ENCODE measurements at places on chromosomes 2 and 18.
A peak's percentile ranks its signal among the peaks of the same experiment; 100 is the strongest.

DNA sequence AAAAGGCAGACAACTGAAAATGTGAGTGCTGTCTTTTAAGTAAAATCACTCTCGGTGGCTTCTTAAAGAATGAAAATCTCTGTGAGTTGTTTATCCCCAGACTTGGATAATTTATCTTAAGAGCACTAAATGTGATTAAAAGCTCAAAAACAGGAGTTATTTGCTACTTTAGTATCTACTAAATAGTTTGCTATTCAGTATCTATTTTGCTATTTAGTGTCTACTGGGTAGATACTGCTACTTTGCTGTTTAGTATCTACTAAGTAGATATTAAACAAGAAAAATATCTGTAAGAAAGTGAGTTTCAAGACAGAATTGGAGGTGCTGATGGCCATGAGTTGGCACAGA lies 1.4 kb upstream of the KCNG3 start:
- no peak for DNase-seq

DNA sequence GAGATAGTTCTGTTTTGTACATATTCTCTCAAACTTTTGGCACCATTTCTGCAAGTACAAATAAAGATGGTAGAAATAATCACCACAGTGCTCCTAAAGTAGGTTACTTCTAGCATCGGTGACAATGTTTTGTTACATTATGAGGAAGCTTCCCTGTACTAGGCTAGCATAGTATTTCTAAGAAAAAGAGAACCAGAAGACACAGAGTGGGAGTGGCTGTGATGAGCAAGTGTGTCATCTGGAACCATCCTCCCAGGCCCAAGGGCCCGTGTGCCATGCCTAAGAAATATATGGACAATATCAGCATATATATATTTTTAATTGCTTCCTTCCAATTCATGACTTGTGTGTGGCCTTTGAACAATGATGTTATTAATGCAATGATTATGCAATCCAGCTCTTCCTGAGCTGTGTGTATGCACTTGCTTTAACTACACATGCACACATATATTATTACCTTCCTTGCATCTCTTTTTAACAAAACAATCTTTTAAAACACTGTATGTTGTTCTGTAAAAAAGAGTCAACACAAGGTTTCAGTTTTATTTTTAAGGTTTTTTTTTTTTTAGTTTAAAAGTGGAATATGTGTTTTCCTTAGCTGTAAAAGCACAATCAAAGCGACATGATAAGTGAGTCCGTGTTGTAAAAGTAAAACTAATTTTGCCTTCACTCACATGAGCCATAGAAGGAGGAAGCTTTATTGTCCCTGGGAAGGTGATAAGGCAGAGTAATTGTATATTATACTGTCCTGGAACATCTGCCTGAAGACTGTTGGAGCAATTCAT lies 303.9 kb downstream of the ZNF407 start:
- DNase-seq, result no peak

GRCh38 chr2:16059393-16060016 lies 119.2 kb downstream of the MYCN start:
- DNase-seq, result no peak

- no peak for DNase-seq
Observed at GRCh38 chr2:13515254-13515653, 798.5 kb downstream of the TRIB2 start.

- DNase-seq, result no peak
Observed at GRCh38 chr2:128770143-128771085, 451.7 kb upstream of the HS6ST1 start.

DNA sequence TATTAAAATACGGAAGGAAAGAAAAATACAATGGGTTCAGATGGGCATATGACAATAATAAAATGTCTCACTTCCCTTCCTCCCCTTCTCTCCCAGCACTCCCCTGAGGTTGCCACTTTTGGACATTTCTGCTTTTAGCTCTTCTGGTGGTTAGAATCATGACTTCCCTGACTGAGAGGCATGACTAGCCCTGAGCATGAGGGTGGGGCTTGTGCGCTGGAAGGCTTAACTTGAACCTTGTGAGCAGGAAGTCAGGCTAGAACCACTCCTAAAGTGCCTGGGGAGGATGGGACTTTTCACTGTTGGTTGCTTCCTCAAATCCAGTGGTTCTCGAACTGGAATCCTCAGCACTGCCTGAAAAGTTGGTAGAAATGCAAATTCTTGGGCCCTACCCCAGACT lies 19.7 kb upstream of the ARHGAP25 start:
- DNase-seq, result no peak

GRCh38 chr2:12931186-12931844 lies 214.6 kb downstream of the TRIB2 start:
- no peak for DNase-seq

- no peak for DNase-seq
Observed at GRCh38 chr2:9071584-9072124, 68.2 kb upstream of the MBOAT2 start.

DNA sequence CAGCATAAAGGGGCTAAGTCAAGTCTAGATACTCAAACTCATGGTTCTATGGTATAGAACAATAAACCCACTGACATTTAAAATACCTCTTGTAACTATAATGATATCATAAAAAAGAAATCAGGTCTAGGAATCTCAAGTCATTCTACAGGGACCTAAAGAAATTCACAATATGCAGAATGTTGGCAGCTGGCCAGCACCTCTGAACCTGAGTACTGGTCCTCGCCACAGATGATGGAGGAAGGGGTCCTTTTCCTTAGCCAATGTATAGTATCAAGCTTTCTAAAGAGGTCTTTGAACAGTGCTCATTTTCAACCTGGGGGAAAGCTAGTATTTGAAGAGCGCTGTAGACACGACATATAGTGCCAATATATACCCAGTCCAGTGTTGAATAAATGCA lies 108.4 kb upstream of the ITGB6 start:
- no peak for DNase-seq

- no peak for DNase-seq
Observed at GRCh38 chr2:27843992-27844391, 46.2 kb downstream of the RBKS start.

DNA sequence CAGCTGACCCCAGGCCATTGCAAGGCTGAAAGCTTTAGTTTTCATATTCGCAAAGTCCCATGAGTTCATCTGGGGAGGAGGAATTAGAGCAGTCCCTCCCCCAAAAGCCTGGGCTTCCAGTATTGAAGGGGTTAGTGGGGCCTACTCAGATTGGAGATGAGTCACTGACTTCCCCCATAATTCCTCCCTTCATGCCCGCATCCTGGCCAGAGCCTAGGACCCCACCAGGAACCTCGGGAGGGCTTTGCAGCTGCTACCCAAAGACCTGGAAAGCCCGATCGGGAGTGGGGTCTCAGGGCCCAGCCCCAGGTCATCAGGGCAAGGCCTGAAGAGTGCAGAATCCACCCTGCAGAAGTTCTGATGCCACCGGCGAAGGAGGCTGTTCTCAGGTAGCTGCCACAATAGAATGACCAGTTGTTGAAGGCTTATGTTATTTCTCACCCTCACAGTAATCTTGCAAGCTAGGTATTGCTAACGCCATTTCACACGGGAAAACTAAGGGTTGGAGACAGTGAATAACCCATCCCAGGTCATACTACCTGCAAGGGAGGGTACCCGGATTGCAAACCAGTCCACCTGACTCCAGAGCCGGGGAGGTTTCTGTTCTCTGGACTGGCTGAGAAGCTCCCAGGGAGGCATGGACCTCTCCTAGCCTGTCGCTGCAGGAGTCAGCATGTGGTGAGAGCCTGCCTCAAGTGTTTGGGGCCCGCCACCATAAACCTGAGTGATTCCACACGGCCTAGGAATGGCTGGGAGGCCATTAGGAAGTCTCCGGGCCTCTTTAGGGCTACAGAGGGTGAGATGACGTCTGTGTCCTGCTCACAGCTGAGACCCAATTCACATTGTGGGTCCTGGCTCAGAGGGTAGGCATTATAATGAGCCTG lies 5.8 kb upstream of the ARID5A start:
- DNase-seq, result no peak

DNA sequence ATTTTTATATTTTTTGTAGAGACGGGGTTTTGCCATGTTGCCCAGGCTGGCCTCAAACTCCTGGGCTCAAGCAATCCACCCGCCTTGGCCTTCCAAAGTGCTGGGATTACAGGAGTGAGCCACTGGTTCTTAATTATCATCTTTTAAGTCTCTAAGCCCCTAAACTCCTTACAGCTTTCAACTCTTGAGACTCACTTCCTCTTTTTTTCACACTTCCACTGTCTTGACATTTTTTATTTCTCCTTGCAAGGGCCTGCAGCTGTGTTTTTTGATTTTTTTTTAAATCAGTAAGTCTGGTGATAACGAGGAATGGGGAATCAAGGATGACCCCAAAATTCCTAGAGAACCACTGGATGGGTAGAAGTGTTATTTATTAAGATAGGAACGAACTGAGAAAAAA lies 8.6 kb upstream of the ABCB11 start:
- DNase-seq, result no peak

DNA sequence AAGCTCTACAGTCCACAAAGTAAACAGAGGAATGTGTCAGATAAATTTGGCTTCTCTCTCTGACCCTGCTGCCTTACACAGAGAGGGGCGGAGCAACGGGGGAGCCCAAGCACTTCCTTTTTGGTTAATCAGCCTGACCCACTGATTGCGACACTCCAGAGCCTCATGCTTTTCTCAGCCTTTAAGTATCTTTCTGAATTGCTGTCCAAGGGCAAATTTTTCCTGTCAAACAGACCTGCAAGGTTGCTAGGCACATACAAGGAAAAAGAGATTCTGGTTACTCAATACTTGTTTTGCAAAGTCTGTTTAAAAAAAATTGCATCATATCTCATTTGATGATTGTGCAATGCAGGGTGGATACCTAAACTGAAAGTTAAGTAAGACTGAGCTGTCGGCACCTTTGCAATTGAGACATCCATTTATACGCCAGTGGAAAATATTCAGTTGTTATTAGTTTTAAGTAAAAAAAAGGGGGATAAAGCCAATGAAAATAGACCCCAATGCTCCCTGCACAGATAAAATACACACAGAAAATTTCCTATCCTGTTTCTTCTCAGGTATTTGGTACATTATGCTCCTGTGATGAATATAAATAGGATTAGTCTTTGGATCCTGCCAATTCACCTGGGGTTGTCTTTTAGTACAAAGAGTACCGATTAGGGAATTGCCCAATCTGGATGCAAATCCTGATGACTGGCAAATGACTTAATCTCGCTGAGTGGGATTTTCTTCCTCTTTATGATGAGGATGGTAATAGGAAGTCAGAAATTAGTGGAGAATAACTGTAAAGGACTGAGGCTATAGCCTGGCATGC lies 260.2 kb upstream of the TRIB2 start:
- DNase-seq, result peak; percentile 39

- no peak for DNase-seq
Observed at GRCh38 chr18:60894254-60894945, 438.8 kb upstream of the CDH20 start.

DNA sequence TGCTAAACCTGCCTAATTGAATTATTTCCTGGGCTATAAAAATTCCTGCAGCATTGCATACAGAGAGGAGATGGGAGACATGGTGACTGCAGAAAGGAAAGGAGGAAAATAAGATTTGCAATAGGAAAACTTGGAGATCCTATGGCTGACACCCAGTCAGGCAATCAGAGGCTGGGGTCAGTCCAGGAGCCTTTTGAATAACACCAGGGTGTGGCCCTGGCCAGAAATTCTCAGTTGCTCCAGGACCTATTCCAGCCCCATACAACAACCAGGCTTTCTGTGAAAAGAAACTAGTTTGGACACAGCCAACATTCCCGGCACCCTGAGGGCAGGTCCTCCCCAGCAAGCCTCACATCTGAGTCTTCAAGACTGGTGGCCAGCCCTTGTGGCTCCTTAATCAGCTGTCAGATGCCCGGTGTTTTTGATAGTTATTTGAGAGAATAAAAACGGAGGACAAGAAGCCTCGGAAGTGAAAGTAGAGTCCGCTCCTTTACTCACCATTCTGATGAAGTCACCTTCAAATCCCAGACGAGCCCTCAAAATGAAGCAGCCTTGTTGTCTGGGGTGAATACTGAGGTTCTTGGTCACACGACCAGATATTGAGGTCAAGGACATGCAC lies 31.1 kb upstream of the GMCL1 start:
- no peak for DNase-seq

DNA sequence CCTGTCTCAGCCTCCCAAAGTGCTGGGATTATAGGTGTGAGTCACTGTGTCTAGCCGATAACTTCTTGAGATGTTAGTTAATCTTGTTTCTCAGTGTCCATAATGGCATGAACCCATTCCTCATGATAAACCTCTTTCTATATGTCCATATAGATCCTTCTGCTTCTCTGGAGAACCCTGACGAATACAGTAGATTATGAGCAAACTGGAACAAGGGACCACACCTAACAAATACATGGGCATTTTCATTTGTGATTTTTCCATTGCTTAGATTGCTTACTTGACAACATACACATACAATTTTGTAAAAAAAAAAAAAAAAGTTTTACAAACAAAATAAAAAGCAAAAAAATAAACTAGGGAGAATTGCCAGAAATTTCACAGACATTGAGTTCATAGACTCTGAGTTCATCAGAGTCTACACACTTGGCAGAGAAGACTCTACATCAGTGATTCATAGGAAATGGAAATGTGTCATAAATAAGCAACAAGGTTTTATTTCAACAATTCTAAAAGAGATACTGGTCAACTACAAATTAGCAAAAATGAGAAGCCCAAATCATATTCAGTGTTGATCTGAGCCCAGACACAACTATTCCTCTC lies 96.7 kb downstream of the GALR1 start:
- no peak for DNase-seq

DNA sequence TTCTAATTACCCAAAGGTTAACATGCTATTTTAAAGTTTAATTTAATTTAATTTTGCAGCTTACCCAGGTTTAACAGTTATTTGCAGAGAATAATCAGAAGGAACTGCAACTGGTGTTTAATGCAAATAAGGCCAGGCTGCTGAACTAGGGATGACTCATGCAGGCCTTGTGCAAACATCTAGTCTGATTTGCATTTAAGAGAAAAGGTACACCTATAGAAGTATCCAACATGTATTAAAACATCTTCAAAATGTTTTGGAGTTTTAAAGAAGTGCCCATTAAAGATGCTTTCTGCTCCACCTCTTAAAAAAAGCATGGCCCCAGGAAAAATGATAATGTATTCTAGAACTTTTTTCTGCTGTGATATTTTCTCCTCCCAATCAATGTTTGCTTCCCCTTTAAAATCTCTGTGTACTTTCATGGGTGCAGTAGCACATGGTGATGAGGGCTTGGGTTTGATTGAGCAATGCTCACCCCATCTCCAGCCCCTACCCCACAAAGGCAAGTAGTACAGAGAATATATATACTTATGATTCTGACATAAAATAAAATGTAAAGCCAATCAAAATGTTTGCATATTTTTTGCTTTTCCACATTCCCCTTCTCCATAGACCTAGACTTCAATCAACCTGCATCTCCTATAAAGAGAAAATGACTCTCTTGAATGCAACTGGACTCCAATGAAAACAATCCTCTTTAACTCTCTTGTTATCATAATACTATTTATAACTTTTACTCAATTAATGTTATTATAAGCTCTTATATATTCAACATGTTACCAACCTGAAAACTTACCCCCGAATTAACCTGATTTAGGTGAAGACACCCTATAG lies 54.1 kb downstream of the ATP8B1 start:
- DNase-seq, result no peak

GRCh38 chr2:107473150-107473549 lies 353.5 kb upstream of the RGPD4 start:
- DNase-seq, result no peak

- no peak for DNase-seq
Observed at GRCh38 chr2:41764919-41765318, 282.9 kb upstream of the PKDCC start.
